ENCODE measurements at places on chromosomes 5 and 9. TPM values are rescaled to one million over a fixed set of nuclear protein-coding genes. Genes with fewer than 3 reads are reported as not detected.

Gene ERAP2
- 93.0 TPM for total RNA-seq

Gene FOXD4L6
- not detected for total RNA-seq

Gene LCN1
- total RNA-seq: not detected

Gene RNF208
- 3.6 TPM for total RNA-seq

Gene NPR2
- total RNA-seq: 10.8 TPM

Gene PARP8
- total RNA-seq: 78.5 TPM

Gene FOXD4L5
- total RNA-seq: 0.23 TPM

Gene IL5
- not detected for total RNA-seq

Gene CD72
- 15.0 TPM for total RNA-seq

Gene FAM114A2
- 17.8 TPM for total RNA-seq

Data from activated CD8-positive, alpha-beta T cell treated with anti-CD3 and anti-CD28 coated beads, Interleukin-2, amount 10 ng/mL, durations not matched to agents 7 days and 5 days (primary cell).